Stimulated activated CD8-positive, alpha-beta memory T cell treated with anti-CD3 and anti-CD28 coated beads, Interleukin-4, amount 100 ng/mL, for 4 hours (primary cell): ENCODE measurements at places on chromosomes 6 and 20.

- no peak for DNase-seq
These were observed 21.5 kb downstream of the ZKSCAN3 start for GRCh38 chr6:28371280-28371679.

DNA sequence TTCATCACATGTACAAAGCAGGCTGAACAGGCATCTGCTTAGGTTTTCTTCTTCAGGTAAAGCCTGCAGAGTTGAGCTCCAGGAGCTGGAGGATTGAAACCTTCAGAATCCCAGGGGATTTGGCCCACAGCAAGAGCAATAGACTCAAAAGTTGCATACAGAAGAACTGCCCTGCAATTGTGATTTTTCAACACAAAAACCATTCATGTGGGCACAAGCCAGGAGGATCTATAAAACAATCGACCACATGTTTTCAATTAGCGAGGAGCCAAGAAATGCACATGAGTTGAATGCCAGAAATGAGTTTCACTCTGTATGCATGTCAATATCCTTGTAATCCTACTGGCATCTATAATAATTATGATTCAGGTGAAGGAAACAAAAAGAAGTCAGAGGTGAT, 576.4 kb downstream of the HDGFL1 start:
- no peak for DNase-seq

DNA sequence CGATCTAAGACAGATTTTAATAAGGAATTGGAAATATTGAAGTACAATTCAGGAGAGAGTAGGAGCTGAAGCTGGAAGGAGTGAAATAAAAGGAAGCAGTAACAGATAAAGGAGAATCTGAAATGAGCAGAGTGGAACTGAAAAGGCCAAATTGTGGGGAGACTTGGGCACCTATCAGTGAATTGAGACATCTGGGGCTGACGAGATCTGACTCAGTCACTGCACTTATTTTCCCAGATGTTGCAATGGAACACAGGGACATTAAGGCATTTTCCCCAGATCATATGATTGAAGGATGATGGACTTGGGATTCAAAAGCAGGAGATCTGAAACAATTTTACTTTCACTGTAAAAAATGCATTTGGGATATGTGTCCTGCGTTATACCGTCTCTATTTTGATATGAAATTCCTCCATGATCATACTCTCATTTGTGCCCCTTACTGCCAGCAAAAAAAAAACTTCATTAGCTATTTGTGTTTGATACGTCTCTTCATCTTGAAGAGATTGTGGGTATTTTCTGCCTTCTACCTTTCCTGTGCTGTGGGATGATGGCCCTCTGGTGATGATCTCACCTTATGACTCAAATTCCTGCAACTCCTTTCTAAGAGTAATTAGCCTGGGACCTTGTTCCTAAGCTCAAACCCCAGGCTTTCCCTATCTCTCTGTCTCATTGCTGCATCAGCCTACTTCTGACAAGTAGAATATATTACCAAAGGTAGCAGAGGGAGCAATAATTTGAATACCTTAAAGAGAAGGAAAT, 278.5 kb upstream of the MAN1A1 start:
- DNase-seq = no peak

DNA sequence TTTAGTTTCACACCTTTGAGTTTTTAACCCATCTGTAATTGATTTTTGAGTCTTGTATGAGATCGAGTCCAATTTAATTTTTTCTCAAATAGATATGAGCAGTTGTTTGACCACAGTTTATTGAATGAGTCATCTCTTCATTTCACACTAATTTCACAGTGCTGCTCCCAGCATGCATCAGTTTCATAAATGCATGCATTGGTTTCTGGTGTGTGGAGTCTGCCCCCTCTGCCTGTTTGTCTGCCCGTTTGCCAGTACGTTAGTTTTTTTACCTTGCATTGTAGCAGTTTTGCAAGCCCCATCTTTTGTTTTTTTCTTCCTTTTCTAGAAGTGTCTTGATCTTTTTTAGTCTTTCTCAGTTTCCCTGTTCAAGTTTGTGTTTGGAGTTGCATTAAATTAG, 11.9 kb downstream of the SLX4IP start:
- peak; percentile 4 for DNase-seq

DNA sequence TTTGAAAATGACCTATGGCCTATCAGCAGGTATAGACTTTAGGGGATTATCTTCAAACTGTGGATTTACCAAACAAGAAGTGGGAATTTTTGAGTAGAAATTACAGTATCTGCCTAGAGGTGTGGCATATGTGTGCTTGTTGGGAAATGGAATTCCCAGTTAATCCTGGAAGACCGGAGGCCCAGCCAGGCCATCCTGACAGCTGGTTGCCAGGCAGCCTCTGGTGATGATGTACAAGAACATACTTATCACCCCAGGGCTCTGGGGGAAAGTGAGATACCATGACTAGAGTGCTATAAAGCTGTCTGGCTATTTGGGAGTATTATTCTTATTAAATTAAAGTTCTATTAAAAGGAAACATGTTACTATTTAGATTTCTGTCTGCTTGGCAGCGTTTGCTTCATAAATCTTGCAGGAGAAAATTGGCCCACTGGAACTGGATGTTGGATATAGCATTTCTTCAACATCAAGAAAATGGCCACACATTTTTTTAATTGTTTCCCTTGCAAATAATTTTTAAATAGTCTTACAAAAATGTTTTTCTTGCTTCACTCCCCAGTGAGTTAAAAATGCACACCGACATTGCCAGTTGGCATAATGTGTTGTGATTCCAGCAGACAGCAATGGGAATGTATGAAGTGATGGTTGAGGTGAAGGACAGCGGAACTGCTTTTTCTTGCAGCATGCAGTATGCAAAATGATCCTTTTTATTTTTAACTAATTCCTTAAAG, 187.8 kb downstream of the MYLK4 start:
- DNase-seq = no peak

DNA sequence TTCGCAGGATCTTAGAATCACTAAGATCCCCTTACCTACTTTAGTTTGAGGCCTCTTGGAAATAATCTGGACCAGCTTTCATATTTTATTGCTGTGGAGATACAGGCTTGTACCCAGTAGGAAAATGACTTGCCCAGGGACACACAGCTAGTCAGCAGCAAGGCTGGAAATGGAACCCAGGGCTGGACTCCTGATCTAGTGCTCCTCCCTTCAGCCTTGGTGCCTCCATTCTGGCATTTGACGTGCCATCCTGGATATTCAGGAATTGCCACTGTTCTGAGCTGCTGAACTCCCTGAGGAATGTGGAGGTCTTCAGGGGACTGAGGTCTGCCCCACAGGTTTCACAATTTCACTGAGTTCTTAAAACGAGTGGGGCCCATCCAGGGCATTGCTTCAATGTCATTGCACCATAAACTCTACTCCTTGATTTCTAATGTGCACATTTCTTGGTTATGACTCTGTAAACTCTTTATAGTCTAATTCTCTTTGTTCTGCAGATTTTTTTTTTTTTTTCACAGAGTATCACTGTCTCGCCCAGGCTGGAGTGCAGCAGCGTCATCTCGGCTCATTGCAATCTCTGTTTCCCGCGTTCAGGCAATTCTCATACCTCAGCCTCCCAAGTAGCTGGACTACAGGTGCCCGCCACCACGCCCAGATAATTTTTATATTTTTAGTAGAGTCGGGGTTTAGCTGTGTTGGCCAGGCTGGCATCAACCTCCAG, 26.7 kb upstream of the CDKN1A start:
- DNase-seq = no peak

GRCh38 chr6:168039849-168040248, 39.2 kb downstream of the FRMD1 start:
- no peak for DNase-seq

DNA sequence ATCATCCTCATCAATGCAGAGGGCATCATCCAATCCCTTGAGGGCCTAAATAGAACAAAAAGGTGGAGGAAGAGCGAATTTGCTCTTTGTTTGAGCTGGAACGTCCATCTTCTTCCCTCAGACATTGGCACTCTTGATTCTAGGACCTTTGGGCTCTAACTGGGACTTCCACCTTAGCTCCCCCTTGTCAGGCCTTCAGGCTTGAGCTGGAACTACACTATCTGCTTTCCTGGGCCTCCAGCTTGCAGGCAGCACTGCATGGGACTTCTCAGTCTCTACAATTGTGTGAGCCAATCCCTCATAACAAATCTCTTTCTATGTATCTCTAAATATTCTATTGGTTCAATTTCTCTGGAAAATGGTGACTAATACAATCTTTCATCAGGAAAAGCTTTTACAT, 155.4 kb downstream of the MCHR2 start:
- DNase-seq = no peak
